ENCODE measurements at places on chromosomes 3 and 15.

DNA sequence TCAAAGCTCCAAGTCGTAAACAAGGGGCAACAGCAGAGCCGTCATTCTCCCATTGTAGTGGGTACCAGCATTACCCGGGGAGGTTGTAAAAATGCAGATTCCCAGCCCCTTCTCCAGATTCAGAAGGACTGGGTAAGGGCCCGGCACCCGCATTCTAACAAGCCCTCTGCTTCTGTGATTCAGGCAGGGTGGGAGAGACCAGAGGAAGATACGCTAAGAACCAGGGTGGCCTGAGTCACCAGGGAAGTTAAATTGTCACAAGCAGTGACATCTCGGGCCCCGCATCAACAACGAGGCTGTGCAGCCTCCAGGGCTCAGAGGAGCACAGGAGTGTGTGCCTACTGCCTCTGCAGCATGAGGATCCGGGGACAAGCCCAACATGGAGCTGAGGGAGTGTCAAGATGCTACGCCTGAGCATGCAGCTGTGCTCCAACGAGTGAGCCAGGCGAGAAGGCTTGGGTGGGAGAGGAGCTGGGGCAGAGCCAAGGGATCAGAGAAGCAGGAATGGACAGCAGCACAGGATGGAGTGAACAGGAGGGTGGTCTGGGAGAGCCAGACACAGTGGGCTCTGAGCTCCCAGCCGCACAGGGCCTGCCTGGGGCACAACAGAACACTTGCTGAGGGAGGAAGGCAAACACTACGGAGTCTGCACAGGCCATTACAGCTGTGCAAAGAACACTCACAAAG lies 68.5 kb downstream of the CPN2 start:
- no peak for DNase-seq

GRCh38 chr3:77690284-77690845 lies 650.5 kb downstream of the ROBO2 start:
- no peak for DNase-seq

DNA sequence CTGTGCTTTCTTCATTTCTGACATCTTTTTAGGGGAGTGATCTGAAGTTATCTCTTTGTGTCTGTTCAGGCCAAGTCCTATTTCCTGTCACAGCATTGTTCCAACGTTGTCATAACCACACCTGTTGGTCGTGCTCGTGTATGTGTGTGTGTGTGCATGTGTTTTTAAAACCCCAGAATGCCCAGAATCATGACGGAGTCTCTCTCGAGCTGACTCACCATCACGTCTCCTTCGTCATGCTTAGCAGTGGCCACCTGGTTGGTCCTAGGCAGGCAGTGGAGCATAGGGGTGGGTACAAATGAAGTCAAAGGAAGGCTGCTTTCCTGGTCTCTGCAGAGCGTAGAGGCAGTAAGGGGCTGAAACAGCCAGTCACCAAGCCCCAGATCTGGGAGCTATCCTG lies 126.8 kb upstream of the ABHD17C start:
- DNase-seq = peak; percentile 53

DNA sequence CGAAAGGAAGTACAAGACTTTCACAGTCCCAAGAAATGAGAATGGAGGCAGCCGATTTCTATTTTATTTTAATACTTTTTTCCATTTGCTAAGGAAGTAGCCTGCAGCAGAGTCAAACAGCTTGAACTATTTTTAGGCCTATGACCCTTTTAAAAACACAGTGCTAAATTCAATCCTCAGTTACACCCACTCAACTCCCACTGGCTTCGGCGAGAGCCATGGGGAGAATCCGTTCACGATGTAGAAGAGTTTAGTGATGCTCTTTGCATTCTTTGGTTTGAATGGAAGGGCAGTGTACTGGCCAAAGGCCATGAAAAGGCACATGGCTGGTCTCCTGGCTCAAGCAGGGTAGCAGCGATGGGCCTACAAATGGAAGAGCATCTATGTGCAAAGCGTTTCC lies 343.5 kb downstream of the FOXP1 start:
- DNase-seq = peak; percentile 41

- no peak for DNase-seq
Observed at GRCh38 chr15:70781236-70781635, 17.9 kb upstream of the UACA start.

GRCh38 chr3:105542282-105543019 lies 175.7 kb downstream of the ALCAM start:
- no peak for DNase-seq

DNA sequence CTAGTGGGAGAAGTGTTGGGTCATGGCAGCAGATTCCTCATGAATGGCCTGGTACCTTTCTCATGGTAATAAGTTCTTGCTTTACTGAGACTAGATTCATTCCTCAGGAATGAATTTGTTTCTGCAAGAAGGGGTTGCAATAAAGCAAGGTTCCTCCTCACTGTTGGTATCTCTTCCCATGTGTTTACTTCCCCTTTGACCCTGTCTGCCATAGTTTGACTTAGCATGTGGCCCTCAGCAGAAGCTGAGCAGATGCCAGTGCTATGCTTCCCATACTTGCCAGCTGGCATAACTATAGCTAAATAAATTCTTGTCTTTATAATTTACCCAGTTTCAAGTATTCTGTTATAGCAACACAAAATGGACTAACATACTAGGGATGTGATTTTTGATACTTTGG lies 163.6 kb upstream of the COL8A1 start:
- DNase-seq = no peak

- DNase-seq = no peak
Observed at GRCh38 chr15:84823282-84823878, 6.2 kb downstream of the ALPK3 start.

DNA sequence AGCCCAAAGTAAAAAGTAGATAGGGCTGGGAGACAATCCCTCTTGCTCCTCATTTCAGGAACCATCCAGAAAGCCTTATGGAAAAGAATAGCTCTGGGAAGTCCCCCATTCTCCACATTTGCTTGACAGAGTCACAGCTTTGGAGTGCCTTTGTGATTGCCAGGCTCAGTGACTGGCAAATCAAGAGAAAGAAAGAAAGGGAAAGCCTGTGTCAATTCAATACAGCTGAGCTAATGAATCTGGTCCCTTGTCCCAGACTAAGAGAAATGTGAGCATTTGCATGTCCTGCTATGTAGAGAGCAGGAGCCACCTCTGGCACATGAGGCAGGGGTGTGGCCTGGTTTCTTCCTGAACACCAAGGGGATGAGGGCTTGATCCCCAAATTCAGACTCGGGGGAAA lies 14.9 kb upstream of the CTNNB1 start:
- DNase-seq = no peak

DNA sequence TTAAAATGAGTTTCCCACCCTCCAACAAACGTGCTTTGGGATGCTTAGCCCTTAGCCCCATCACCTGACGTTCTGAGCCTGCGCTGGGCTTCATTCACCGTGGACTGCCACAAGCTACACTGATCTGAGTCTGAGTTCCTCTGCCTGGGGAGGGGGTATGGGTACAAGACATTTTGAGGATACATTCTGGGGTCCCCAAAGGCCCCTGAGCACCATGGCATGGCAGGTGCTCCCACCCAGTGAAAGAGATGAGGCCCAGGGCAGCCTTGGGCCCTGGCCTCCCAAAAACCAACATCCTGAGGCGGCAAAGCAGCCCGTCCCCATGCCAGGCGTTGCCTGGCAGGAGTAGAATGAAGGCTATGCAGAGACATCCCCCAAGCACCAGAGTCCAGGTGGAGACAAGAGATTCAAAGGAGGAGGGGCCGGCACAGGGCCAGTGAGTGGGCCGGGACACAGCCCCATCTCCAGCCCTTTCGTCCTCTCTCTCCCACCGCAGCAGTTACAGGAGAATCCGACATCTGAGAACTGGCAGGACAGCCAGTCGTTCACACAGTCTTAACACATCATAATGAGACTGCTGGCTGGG lies 74.5 kb downstream of the VGLL4 start:
- DNase-seq = no peak

GRCh38 chr3:142077155-142077858 lies 72.0 kb downstream of the TFDP2 start:
- no peak for DNase-seq

DNA sequence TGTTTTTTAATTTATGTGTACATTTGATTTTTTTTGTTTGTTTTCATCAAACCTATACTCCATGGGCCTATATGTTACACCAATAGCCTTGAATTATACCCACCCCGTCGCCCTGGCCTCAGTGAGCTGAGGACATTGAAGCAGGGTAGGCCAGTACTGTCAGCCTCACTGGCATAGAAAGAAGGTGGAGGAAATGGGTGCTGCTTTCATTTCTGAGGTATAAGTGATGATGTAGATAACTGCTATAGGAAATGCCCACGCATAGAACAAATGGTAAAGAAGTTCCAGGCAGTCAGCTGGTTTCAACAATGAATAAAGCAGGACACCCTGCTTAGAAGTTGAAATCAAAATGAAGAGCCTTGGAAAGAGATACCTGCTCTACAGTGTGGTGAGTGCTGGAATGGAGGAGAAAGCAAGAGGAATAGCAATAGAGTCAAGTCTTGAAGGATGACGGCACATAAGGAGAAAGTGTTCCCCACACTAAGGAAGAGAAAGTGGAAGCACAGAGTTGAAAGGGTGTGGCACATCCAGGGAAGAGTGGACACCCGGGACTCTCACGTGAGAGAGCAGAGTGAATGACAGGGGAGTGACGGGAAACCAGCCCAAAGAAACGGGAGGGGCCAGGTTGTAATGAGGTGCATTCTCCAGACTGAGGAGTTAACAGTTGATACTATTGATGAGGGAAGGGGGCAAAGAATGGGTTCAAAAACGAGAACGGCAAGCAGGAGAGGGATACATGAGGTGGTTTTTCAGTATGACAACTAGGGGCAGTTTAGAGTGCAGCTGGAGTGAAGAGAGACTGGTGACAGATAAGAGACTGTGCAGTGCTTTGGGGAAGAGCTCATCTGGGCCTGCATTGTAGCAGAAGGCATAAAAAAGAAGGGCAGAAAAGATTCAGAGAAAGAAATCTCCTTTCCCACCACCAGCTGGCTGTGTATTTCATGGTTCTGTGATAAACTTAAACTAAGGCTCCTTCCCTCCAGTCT lies 70.5 kb downstream of the KLHL25 start:
- DNase-seq = no peak

GRCh38 chr3:113008117-113008516 lies 17.3 kb downstream of the GTPBP8 start:
- no peak for DNase-seq

DNA sequence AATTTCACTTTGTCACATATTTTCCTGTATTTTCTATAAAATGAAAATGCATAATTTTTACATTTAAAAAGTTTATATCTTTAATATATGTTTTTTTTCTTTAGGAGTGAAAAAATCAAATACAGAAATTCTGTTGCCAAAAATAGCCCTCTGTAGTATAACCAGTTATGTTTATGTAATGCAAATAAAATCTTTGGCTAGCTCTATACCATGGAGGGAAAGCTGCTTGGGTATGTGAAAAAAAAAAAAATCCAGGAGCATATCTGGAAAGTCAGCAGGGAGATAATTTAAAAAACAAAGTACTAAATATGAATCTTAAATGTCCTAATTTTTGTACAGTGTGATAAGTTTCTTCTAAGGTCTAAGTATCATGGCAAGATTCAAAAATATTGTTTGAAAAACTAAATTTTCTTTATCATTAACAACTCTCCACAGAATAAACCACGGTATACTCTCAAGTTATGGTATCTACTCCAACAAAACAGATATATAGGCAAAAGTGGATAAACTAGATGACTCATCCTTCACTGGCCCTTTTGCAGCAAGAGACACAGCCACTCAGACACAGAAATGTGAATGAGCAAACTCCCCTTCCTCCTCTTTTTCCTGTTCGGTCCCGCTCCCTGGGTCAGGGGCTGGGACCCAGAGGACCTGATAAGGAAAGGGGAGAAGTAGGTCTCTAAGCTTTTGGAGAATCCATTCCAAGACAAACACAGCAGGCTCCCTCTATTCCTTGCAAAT lies 66.6 kb downstream of the PDZRN3 start:
- DNase-seq = no peak

DNA sequence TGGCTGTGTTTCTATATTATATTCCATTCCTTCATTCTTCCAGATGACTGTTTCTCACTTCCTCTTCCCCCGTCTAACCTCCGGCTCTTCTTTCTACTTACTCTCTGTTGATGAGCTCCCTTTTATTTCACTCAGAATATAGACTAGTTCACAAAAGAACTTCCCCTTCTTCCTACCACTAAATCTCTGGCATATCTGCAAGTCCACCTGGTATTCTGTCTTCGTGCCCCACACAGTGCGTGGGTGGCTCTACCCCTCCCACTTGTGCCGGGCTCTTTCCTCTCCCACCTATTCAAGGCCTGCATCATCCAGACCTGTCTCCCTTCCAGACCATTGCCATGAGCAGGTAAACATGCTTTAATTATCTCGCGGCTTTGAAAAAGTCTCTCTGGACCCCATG lies 73.0 kb downstream of the SCN10A start:
- DNase-seq = no peak

- DNase-seq = peak; percentile 81
Observed at GRCh38 chr3:190116551-190117067, 4.1 kb downstream of the P3H2 start.

DNA sequence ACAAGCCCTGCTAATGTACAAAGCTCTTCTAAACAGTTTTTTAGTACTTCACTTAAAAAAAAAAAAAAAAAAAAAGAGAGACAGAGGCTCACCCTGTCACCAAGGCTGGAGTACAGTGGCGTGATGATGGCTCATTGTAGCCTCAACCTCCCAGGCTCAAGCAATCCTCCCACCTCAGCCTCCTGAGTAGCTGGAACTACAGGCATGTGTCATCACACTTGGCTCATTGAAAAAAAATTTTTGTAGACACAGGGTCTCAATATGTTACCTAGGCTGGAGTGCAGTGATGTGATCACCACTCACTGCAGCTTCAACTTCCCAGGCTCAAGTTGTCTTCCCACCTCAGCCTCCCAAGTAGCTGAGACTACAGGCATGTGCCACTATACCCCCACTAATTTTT lies 47.6 kb upstream of the HEG1 start:
- no peak for DNase-seq

DNA sequence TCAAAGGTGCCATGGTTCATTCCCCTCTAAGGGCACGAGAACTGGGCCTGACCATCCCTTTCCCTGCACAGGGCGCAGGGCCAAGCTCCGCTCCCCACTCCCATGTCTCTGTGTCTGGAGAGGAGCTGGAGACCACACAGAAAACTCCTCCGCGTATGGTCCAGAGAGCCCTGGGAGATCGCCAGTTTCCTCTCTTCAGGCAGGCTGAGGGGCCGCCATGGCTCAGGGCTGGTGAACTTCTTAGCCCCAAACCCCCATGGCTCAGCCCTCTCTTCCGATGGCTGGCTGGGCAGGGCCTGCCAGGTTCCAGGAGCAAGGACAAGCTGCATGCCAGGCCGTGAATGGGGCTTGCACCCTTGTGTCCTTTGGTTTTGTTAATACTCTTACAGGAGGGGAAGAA lies 52.9 kb downstream of the EXOG start:
- no peak for DNase-seq

DNA sequence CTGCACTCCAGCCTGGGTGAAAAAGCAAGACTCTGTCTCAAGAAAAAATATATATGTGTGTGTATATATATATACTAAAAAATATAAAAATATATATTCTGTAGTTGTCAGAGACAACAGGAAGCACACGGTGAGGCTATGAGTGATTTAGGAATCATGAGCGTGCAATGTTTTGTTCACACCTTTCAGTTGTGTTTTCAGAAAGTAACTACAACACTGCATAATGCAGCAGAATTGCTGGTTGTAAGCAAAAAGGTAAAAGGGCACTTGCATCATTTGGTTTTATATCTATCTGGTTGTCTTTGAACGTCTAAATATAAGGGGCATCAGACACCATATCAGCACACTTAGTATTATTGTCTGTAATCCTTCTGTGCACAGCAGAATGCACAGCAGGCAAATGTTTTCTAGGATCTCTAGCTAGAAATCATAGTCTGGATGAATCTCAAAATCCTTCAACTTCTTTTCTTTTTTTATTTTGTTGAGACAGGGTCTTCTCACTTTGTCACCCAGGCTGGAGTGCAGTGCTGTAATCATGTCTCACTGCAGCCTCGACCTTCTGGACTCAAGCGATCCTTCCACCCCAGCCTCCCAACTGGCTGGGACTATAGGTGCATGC lies 44.8 kb downstream of the CCR3 start:
- no peak for DNase-seq
